ENCODE measurements at places on chromosomes 2 and 18. TPM values are rescaled to one million over a fixed set of nuclear protein-coding genes. Genes with fewer than 3 reads are reported as not detected.

The DNER gene
- 24.7 TPM for total RNA-seq

DNA sequence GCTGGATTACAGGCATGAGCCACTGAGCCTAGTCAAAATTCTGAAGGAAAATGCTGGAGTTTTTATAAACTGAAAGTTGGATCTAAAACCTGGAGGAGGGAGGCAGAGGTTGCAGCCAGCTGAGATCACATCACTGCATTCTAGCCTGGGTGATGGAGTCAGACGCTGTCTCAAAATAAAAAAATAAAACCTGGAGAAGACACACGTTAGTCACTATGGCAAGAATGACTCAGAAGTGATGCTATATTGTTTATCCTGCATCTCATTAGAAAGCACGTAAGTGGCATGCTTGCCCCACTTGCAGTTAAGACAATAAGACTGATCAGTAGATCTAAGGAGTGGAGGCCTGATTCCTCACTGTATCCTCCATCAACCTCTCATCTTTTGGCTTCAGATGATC, 106.6 kb upstream of the STON1 start:
- DNase-seq: no peak

The NEURL3 gene
- not detected for total RNA-seq

DNA sequence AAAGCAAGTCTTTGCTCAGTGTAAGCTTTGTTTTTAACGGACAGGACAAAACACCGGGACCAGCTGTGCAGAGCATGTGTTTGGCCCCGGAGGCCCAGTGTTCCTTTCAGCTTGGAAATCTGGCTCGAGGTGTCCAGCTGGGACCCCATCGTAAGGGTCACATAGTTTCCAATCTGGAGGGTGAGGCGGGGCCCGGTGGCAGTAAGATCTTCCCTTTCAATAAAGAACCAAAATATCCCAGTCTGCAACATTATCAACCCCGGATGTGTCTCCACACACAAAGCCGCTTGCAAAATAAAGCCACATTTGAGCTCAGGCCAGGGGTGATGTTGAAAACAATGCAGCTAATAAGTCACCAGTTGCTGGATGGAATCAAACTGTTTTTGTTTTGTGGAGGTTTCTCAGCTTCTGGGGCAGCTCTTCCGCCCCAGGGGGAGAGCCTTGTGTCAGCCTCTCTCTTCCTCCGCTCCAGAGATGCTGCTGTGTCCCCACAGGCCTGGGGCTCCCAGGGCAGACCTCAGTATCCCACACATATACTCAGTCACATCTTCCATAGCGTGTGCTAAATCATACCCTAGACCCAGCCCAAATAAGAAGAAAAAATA, 138.6 kb upstream of the GLI2 start:
- peak; percentile 72 for DNase-seq

The GALR1 gene
- total RNA-seq: not detected

DNA sequence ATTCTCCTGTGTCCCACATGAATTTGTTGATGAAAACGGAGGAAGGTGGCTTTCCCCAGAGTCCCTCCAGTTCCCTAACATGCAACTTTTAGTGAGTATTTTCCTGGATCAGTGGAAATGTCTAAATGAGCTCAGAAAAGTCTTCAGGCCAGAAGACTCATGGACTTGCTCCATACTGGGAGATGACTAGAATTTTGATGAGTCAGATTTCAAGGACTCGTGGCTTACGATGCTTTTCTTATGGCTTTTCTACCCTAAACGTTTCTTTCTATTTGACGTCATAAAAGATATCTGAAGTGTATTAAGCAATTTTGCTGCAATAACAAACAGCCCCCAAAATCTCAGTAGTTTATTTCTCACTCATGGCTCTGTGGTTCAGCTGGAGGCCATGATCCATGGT, 397.6 kb downstream of the FBXO15 start:
- DNase-seq: no peak

The ANKRD39 gene
- 162 TPM for total RNA-seq

The CCDC121 gene
- 7.1 TPM for total RNA-seq

DNA sequence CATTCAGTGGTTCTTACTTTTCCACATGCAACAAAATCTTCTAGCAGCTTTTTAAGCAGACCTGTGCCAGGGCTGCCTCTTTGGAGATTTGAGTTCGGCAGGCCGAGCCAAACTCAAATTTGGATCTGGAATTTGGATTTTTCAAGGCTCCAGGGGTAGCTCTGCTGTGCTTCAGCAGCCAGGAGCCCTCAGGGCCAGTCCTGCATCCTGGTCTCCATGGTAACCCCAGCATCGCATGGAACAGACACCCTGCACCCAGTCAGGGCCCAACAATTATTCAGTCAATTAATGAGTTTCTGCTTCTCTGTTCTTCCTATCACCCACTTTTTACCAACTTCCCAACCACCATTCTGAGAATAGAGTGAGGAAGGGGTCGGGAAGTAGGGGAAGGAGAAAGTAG, 30.0 kb downstream of the EN1 start:
- no peak for DNase-seq

The MYOM1 gene
- 8.2 TPM for total RNA-seq

DNA sequence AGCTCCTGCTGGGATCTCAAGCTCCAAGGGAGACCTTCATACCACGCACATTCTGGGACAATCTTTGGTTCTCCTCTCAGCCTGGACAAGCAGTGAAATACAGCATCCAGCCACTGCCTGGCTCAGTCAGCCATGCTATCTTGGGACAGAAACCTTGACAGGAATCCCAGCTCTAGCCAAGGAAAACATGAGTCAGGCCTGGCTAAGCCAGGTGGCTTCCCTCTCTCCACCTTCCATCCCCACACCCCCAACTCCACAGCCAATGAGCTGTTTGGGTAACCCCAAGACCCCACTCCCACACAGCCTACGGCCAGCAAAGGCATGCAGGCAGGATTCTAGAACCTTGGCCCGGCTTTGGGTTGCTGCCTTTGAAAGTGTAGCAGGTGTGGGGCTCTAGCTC, 64.9 kb downstream of the MCFD2 start:
- peak; percentile 90 for DNase-seq

The RTKN gene
- 10.0 TPM for total RNA-seq

- DNase-seq: peak; percentile 17
Observed at GRCh38 chr18:26546875-26547645, 1.3 kb downstream of the KCTD1 start.

The ALPP gene
- total RNA-seq: 0.62 TPM

DNA sequence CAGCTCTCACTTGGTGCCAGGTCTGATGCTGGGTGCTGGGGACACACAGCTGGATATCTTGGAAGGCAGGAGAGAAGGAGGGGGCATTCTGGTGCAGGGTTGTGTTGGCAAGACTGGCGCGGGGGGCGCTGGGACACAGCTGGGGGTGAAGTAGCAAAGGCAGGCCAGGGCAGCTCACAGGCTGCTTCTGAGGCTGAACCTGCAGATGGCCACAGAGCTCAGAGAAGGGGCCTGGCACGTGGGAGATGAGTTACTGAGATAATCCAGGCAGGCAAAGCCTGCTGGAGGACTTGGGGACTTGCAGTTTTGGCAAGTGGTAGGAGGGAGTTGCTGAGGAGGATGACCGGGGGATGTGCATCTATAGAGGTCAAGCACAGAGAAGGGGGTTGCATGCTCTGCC, 16.2 kb upstream of the DGKD start:
- DNase-seq: no peak

The HOXD12 gene
- not detected for total RNA-seq

The SIX3 gene
- total RNA-seq: not detected

DNA sequence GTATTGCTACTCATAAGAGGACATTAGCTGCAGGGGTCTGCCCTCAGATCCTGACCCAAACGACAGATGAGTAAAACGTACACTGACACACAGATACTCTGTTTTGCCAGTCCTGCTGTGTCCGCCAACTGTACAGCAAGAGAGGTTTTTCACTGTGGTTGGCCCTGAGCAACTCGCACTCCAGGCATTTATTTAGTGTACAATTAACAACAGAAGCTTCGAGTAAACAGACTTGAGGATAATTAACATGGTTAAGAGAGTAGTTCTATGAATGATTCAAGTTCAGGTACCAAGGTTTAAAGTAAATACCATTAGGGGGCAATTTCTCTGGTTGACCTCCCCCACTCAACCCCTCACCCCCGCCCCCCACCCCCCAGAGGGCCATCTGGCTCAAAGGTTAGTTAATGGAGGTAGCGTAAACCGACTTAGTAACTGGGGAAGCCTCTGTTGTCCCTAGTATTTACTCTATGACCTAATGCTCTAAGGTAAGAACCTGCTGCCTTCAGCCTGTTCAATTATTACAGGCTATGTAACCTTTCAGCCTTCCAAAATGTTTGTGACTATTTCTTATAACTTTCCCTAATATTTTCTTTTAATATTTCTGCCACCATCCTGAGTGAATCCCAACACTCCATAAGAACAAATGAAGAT, 103.9 kb upstream of the XIRP2 start:
- DNase-seq: no peak

GRCh38 chr2:203814661-203815540, 52.7 kb upstream of the CTLA4 start:
- peak; percentile 36 for DNase-seq

DNA sequence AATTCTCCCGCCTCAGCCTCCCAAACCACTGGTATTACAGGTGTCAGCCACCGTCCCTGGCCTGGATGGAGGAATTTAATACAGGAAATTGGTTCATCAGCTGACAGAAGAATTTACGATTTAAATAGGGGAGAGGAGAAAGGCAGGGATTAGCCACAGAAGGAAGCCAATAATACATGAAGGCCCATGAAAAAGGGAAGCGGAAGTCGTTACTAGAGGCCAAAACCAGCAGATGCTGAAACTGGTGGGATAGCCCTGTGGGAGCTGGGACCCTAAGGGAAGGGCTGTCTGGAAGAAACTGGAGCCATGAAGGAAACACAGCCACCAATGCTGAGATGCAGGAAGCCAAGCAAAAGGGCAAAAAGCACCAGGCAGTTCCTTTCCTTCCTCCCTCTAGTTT, 163.7 kb upstream of the RMP24 start:
- no peak for DNase-seq

GRCh38 chr18:55054021-55054990, 95.0 kb upstream of the CCDC68 start:
- DNase-seq: no peak

GRCh38 chr2:74097574-74097973, 50.1 kb downstream of the BOLA3 start:
- no peak for DNase-seq

DNA sequence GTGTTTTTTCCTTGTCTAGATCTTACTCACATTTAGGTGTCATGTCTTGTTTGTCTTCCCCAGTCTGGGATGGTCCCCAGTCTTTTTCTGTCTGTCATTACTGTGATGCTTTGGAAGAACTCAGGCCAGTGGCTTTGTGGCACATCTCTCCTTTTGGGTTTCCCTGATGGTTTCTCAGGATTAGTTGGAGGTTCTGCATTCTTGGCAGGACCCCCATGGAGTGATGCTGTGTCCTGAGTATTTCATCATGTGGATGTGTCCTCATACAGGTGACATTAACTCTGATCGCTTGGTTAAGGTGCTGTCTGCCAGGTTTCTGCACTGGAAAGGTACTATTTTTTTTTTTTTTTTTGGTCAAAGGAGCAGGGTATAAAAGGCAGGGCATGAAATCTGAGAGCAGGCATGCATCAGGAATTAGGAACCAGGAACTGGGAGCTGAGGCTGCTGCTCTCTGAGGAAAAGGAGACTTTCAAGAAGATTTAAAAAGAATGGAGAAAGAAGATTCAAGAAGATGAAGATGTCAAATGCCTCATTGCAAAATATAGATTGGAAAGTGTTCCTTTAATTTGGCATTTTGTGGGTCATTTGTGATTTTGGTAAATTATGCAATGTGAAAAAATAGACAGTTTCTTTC, 85.3 kb downstream of the NUP35 start:
- no peak for DNase-seq

GRCh38 chr2:72132981-72133720, 14.5 kb downstream of the CYP26B1 start:
- peak; percentile 8 for DNase-seq

- no peak for DNase-seq
Observed at GRCh38 chr2:236176951-236177350, 8.8 kb upstream of the GBX2 start.

- no peak for DNase-seq
Observed at GRCh38 chr2:161873707-161874106, 200.3 kb downstream of the DPP4 start.

The GCG gene
- not detected for total RNA-seq

The OTOF gene
- not detected for total RNA-seq

DNA sequence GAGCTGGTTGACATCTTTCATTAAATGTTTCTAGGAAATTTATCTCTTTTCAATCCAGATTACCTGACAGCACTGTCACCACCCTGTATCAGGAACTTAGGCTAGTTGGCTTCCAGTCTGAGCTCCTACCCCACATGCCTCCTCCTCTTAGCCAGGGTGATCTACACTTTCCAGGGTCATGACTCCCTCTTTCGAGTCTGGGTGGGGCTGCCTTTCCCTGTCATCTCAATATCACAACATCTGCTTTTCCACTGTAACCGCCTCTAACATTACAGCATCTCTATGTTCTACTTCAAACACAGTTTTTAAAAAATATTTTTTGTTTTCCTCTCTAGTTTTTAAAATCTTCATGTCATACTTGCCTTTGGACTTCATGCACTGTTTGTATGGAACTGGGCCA, 129.2 kb downstream of the RBMS1 start:
- no peak for DNase-seq

The SERPINB3 gene
- total RNA-seq: not detected

Data from uterus (tissue), 4 donors.